ENCODE measurements at places on chromosomes 13 and 19. TPM values are rescaled to one million over a fixed set of nuclear protein-coding genes. Genes with fewer than 3 reads are reported as not detected.

Gene SHFL
- 36.9 TPM for total RNA-seq

Gene IER2
- total RNA-seq = 107 TPM

Gene ZBTB32
- total RNA-seq = not detected

Gene NPAS1
- total RNA-seq = 1.7 TPM

Gene MTUS2
- total RNA-seq = not detected

Gene INSL3
- total RNA-seq = not detected

Gene ZNF329
- total RNA-seq = 9.1 TPM

Gene VSTM2B
- not detected for total RNA-seq

Gene LILRB4
- not detected for total RNA-seq

Gene TUBA3C
- not detected for total RNA-seq

Gene POGLUT2
- 40.6 TPM for total RNA-seq

Gene SULT2A1
- not detected for total RNA-seq

Gene C13orf46
- total RNA-seq = not detected

Gene PSPN
- 1.2 TPM for total RNA-seq

Gene URAD
- total RNA-seq = not detected

Gene HCST
- not detected for total RNA-seq

Gene PSG2
- not detected for total RNA-seq

Gene SIGLEC9
- not detected for total RNA-seq

Measured in pericardium fibroblast (primary cell).